Hepatocyte (in vitro differentiated cells): ENCODE measurements at places on chromosomes 7 and 10. TPM values are rescaled to one million over a fixed set of nuclear protein-coding genes. Genes with fewer than 3 reads are reported as not detected.

Gene CALML5
- not detected in 2 replicates for total RNA-seq

Gene MCMBP
- 36.1 and 45.3 TPM in 2 replicates for total RNA-seq

DNA sequence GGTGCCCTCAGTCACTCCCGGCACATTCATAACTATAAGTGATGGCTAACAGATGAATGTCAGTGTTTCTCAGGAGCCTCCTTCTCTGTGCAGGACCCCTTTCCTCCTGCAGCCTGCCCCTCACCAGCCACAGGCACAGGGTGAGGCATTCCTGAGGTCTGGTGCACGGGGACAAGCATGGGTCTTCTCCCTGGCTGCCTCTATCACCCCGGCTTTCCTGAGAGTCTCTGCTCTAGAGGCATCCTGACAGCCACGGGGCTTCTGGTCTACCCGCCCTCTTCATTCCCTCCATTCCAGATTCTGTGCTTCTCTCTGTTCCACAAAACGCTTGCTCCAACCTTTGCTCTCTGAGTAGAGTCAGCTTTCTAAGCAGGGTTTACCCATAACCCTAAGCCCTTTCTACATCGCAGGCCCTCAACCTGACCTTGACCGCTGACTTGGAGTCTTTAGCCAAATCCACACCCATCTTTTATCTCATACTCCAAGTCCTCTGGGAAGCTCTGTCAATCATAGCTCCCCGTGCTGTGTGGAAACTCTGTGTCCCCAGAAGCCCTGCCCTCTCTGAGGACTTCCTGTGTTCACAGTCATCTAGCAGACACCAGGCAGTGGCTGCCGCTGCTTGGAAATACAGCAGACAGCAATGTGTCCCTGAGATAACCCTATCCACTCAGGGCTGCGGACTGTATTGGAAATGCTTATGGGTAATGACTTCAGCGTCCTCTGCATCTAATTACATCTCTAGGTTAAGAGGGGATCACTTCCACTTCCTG is 159.0 kb downstream of the SFMBT2 start:
- DNase-seq = no peak

DNA sequence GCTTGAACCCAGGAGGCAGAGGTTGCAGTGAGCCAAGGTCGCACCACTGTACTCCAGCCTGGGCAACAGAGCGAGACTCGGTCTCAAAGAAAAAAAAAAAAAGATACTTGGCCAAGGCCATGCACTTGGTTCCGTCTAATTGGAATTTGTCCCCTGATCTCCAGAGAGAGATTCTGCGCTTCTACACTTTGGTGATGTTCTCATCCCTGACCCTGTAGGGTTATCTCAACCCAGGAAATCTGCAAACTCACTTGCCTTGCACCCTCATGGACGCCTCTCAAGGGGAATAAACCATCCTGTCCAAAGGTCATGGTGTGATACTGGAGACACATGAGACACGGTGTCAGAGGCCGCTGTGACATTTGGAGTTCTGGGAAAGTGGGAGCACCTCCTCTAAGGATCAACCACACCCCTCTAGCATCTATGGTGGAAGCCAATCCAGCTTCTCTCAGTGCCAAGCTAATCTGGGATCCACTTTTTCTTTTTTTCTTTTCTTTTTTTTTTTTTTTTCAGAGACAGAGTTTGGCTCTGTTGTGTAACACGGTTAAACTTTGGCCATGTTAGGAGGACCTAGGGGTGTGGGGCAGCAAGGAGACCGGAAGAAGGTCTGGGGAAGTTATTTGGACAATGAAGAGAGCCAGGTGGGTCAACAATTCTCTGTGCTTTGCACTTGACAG is 7.8 kb upstream of the POR start:
- DNase-seq = peak; percentile 71

GRCh38 chr7:787332-788240 is 44.7 kb upstream of the SUN1 start:
- no peak for DNase-seq

GRCh38 chr7:101606498-101606923 is 22.6 kb downstream of the MYL10 start:
- no peak for DNase-seq

GRCh38 chr10:61341008-61341407 is 112.2 kb downstream of the TMEM26 start:
- no peak for DNase-seq

DNA sequence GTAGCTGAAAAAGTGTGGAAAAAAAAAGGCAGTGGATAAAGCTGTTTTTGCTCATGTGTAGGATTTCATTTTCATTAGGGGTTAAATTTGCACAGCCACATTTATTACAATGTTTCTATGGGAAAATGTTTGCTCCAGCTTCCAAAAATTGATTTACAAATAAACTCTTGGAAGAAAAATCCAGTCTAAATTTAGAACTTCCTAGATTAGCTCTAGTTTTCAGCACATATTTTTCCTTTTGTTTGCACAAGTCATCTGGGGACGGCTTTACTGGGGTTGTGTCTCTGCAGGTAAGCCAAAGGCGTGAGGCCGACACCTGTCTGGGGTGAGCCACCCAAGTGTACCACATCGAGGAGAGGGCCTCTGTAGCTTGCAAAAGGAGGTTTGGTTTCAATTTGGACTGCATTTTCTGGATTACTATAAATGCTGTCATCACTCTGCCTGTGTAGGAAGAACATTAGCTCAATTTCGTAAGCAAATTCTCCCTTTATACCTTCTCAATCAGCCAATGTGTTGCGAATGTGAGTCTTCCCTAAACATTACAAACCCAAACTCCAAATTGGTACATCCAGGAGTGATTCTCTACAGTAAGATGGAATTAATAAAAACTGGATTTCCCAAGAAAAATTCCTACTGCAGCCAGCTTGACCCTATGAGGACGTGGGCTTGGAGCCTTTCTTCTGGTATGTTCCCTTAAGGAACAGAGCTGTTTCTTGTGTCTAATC is 89.5 kb upstream of the ZNF438 start:
- DNase-seq = no peak
